ENCODE measurements at places on chromosomes 16 and 17.

DNA sequence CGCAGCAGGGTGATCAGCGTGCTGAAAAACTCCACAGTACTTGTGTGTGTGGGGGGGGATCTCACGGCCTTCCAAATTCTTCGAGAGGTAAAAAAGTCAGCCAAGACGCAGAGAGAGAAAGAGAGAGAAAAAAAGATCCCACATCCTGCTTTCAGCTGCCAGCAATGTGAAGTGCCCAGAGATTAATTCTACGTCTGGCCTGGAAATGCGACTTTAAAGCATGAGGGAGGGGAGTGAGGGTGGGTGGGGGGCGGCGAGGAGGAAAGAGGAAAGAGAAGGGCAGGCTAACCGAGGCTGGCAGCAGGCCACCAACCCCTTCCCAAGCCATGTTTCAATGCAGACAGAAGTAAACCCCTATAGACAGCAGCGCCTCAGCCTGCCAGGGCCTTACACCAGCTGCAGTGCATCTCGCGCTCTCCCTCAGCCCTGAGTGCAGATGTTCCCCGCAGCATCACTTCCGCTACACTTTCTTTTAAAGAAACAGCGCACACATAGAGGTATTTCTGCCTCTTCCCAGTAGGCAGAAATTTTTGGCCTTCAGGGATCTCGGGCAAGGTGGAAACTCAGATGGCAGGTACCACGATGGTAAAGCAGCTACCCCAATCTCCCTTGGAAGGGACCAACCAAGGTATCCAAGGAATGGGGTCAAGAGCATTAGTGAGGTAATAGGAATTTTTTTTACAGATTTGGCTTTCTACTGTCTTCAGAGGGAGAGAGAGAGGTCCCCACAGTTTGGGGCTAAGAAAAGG lies 87.8 kb downstream of the SMG6 start:
- DNase-seq = peak; percentile 34

GRCh38 chr17:49146620-49147306 lies 14.2 kb downstream of the B4GALNT2 start:
- no peak for DNase-seq

DNA sequence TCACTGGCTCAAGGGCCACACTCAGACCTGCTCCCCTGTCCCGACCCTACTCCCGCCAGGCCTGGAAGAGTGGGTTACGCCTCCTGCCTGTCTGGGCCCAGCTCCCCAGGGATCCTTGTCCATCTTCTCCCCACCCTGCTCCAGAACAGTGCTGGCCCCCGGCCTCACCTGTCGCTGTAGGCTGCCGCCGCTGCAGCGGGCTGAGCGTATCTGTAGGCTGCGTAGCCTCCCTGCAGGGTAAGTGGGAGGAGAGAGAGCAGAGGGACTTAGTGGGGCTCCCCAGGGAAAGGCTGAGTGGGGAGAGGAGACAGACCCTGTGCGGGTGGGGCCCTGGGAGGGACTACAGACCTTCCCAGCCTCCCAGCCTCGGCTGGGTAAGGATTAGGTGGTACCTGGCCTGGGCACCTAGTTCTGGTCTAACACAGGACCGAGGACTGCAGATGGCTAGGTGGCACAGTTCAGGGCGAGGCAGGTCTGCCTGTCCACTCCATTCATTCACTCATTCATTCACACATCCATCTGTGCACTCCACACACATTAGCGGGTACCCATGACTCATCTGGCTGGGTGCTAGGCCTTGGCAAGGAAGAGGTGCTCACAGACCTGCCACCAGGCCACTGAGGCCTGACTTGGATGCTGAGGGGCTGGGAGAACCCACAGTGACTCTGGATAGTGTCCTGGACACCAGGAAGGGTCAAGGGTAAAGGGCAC lies 20.9 kb downstream of the ENGASE start:
- DNase-seq = no peak

DNA sequence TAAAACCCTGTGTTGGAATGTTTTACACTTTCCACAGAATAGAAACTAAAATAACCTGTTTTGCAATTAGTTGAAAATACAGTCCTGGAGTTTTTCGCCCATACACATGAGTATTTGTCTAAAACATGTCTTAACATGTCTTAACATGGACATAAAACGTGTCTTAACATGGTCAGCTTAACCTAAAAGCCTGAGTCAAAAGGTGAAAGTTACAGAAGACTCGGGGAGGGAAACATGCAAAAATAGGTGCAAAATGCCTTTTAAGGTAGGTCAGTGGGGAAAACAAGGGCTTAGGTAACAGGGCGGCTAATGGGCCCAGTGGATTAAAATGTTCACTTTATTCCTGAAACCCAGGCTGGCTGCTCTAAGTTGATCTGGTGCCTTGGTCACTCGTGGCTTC lies 56.1 kb upstream of the RBL2 start:
- DNase-seq = no peak

GRCh38 chr17:63917646-63918045 lies 993 bp downstream of the GH1 start:
- no peak for DNase-seq

DNA sequence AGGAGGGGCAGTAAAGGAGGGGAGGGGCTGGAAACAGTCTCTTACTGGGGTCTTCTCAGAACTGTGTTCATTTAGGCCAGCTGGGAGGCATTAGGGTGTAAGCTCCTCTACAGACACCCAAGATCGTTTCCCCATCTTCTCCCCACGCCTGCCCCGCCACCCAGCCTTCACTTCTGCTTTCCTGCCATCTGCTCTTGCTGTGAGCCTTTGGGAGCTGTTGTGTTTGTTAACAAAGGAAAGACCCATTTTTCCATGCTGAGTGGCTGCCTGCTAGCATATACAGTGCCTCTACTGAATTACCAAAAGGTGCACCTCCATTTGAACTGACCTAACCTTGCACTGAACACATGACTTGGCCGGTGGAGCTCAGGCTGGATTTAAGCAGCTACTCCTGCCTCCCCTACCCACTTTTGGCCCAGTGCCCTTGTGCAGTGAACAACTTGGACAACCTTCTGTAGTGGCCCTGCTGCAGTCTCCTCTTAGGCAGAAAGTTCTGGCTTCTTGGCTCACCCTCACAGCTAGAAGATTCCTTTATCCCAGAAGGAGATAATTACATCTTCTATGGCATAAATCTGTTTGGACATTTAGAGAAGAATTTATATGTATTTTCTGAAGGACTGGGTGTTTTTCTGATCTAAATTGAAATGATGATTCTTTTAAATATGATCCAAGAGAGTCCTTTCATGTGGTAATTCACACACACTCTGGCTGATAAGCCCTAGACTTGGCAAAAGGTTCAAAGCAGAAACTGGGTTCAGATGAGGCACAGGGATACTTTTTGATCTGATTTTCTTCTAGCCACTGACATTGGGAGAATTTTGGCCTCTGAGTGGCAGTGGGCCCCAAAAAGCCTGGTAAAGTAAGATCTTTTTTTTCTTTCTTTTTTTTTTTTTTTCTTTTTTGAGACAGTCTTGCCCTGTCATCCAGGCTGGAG lies 81.9 kb upstream of the HNF1B start:
- no peak for DNase-seq
